ENCODE measurements at places on chromosomes 13 and 19.
A peak's percentile ranks its signal among the peaks of the same experiment; 100 is the strongest.

DNA sequence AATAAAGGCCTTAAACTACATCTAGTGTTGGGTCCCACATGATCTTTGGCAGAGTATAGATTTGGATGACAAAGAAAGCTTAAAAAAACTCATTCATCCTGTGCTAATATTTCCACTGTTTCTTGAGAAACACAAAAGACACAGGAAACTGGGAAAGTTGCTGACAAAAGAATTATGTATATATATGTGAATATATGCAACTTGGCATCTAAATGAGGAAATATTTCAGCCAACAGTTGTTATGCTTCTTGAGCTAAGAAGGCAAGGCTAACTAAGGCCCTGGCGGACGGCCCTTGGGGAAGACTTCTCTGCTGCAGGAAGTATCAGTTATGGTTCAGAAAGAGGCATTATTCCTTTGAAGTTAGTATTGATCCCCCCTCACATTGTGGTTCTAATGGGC lies 491.8 kb downstream of the DIAPH3 start:
- no peak for DNase-seq

DNA sequence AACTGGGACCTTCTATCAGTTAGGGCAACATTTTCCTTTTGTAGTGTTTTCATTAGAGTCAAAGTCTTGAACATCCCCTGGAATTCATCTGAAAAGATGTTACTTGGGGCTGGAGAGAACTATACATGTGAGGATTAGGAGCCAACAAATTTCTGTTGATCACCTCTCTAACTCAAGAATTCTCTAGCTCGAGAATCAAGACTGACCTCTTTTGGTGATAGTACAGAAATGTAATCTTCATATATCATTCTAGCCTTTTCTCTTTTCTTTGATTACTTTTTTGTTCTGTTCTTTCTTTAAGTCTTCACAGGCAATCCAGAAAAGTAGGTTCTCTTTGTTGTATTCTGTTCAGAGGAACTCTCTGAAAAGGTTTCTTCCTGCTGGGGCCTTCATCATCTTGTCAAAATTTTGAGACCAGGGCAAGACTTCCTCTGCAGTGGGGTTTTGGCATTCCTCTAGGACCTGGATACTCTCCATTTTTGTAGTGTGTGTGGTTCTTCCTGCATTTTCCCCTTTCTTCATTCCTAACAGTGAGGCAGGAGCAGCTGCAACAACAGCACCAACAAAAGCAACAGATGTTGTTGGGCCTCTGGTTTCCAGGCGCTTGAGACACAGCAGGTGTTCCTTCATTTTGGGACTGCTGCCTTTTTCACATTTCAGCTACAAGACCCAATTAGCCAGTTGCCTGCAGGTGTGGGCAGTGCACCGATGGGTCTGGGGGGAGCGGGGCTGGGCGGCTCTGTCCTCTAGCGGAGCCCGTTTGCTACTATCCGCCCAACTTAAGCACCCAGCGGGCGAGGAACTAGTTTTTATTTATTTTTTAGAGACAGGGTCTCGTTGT lies 26.2 kb downstream of the ELF1 start:
- DNase-seq, result peak; percentile 56

DNA sequence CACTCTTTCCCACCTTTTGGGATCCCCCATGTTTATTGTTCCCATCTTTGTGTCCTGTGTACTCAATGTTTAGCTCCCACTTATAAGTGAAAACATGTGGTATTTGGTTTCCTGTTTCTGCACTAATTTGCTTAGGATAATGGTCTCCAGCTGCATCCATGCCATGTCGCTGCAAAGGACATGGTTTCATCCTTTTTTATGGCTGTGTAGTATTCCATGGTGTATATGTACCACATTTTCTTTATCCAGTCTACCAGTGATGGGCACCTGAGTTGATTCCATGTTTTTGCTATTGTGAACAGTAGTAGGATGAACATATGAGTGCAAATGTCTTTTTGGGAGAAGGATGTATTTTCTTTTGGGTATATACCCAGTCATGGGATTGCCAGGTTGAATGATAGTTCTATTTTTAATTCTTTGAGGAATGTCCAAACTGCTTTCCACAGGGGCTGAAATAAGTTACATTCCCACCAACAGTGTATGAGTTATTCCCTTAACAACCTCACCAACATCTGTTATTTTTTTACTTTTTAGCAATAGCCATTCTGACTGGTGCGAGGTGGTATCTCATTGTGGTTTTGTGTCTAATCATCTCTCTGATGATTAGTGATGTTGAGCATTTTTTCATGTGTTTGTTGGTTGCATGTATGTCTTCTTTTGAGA lies 55.7 kb upstream of the MEDAG start:
- no peak for DNase-seq

- DNase-seq, result no peak
These were observed 1.1 kb downstream of the AKAP8L start for GRCh38 chr19:15417699-15418098.

GRCh38 chr19:941292-942132 lies 15.7 kb downstream of the ARID3A start:
- DNase-seq, result no peak

DNA sequence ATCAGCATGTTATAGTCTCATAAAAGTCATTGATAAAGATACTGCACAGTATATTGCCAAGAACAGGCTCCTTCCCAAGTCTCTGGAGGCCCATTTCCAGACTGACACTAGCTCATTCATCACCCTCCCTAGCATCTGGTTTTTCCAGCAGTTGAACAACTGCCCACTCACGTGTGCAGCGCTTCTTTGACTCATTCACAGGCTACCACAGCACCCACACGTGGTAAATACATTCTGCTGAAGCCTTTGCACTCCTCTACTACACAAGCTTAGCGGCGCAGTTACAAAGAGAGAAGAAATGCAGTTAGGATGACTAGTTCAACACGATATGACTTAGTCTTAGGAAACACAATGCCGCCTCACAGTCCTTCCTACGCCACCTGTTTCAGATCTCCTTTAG lies 87.7 kb downstream of the DOCK9 start:
- DNase-seq, result no peak

DNA sequence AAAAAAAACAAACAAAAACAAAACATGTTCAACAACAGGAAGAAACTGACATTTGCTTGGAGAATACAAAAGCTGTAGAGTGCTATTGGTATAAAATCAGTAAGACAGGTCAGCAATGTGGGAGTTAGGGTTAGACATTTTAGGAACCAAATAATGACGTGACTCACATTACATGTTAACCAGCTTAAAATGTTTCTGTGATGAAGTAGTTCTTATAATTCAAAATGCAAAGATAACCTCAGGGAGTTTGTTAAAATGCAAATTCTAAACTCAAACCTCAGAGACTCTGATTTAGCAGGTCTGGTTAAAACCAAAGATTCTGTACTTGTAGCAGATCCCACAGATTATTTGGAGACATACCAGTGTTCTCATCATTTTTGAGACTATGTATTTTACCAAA lies 549.4 kb upstream of the SLITRK1 start:
- DNase-seq, result no peak

DNA sequence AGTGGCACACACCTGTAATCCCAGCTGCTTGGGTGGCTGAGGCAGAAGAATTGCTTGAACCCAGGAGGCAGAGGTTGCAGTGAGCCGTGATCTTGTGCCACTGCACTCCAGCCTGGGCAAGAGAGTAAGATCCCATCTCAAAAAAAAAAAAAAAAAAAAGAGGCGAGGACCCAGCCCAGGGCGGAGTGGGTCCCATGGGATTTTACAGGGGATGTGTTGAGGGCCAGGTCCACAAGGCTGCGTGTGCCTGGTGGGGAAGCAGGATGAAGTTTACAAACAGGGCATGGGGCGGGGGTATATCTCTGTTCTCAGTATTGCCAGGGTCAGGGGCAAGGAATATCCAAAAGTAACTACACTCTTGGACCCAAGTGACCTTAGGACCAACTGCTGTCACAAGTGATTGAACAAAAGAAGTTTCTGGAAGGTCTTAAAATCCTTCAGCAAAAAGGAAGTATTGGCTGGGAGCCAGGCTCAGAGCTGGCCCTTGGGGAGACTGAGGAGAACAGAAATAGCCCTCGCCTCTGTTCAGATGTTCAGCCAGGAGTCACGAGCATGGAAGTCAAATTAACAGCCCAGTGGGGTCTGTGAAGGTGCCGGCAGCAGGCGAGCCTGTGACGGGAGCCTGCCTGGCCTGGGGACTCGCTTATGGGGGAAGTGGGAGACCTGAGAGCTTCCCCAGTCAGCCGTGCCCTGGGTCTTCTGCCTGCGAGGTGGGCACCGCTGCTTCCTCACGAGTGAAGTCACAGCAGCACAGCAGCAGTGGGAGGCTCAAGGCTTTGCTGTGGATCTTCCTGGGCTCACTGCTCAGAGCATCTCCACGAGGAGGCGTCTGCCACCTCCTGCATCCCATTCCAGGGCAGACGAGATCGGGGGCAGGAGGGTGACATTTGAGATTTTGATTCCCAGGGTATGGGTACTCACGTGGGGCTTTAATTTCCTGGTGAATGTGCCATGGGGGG lies 6.4 kb downstream of the MYO9B start:
- DNase-seq, result no peak
